Foreskin keratinocyte (primary cell): ENCODE measurements at places on chromosomes 5 and 9. TPM values are rescaled to one million over a fixed set of nuclear protein-coding genes. Genes with fewer than 3 reads are reported as not detected.

Gene DPYSL3
- polyA plus RNA-seq: 14.5 and 24.3 TPM in 2 replicates

Gene ZBED3
- polyA plus RNA-seq: 0.48 and 0.65 TPM in 2 replicates

Gene SPATA31E1
- not detected in 2 replicates for polyA plus RNA-seq

Gene LCN1
- not detected in 2 replicates for polyA plus RNA-seq

Gene LHX2
- not detected in 2 replicates for polyA plus RNA-seq

Gene NTRK2
- polyA plus RNA-seq: 0.01 TPM in 2 replicates

Gene KCTD16
- polyA plus RNA-seq: 0.02 TPM in 1 of 2 replicates, not detected in the other

Gene CCNJL
- 2.5 TPM in 2 replicates for polyA plus RNA-seq

Gene SPATA6L
- polyA plus RNA-seq: 0.18 TPM in 2 replicates

Gene FBXW5
- 77.8 and 78.1 TPM in 2 replicates for polyA plus RNA-seq

Gene OCLN
- 0.73 and 0.78 TPM in 2 replicates for polyA plus RNA-seq

Gene C9orf43
- polyA plus RNA-seq: 0.32 and 0.39 TPM in 2 replicates

Gene GFPT2
- polyA plus RNA-seq: 0.02 TPM in 1 of 2 replicates, not detected in the other

Gene SLC6A3
- polyA plus RNA-seq: not detected in 2 replicates

Gene SMC5
- polyA plus RNA-seq: 5.2 and 6.4 TPM in 2 replicates

Gene SNX18
- polyA plus RNA-seq: 3.7 and 3.9 TPM in 2 replicates

Gene SLC6A7
- polyA plus RNA-seq: not detected in 2 replicates

Gene TEX48
- 0.08 TPM in 1 of 2 replicates, not detected in the other for polyA plus RNA-seq

Gene FBXL17
- polyA plus RNA-seq: 1.8 and 2.0 TPM in 2 replicates

Gene ANKRD31
- polyA plus RNA-seq: 0.01 and 0.03 TPM in 2 replicates

Gene GABRA6
- polyA plus RNA-seq: not detected in 2 replicates

Gene KCNV2
- polyA plus RNA-seq: not detected in 2 replicates

Gene TERT
- polyA plus RNA-seq: not detected in 2 replicates

Gene STC2
- polyA plus RNA-seq: 8.6 and 17.8 TPM in 2 replicates

Gene SLC34A3
- not detected in 2 replicates for polyA plus RNA-seq

Gene FOXD4L4
- polyA plus RNA-seq: not detected in 2 replicates

Gene SLC6A19
- polyA plus RNA-seq: not detected in 2 replicates

Gene OSMR
- 9.2 and 11.5 TPM in 2 replicates for polyA plus RNA-seq

Gene LCP2
- polyA plus RNA-seq: not detected in 2 replicates

Gene SHOC1
- polyA plus RNA-seq: 0.03 TPM in 1 of 2 replicates, not detected in the other

Gene KLF9
- polyA plus RNA-seq: 2.0 TPM in 2 replicates

Gene CLIC3
- 1.3 and 2.6 TPM in 2 replicates for polyA plus RNA-seq

Gene CEL
- polyA plus RNA-seq: 0.44 and 0.70 TPM in 2 replicates

Gene TRIP13
- 27.7 and 37.9 TPM in 2 replicates for polyA plus RNA-seq

Gene DDX4
- polyA plus RNA-seq: not detected in 2 replicates

Gene C8G
- 0.28 TPM in 1 of 2 replicates, not detected in the other for polyA plus RNA-seq

Gene DMRT3
- not detected in 2 replicates for polyA plus RNA-seq
